ENCODE measurements at places on chromosomes 7 and 10. TPM values are rescaled to one million over a fixed set of nuclear protein-coding genes. Genes with fewer than 3 reads are reported as not detected.

Gene ACTR3C
- 3.1 TPM for total RNA-seq

Gene SFR1
- total RNA-seq: 17.0 TPM

- DNase-seq: no peak
These were observed 105.2 kb downstream of the FANK1 start for GRCh38 chr10:126001576-126001975.

Gene WDFY4
- 0.20 TPM for total RNA-seq

Gene LIPN
- not detected for total RNA-seq

Gene PILRA
- 0.29 TPM for total RNA-seq

- DNase-seq: no peak
These were observed 252.6 kb upstream of the SMIM30 start for GRCh38 chr7:113370910-113371309.

Gene CTAGE8
- total RNA-seq: 1.3 TPM

GRCh38 chr7:101595246-101595645 lies 33.9 kb downstream of the MYL10 start:
- DNase-seq: no peak

GRCh38 chr10:51789118-51789517 lies 89.7 kb upstream of the CSTF2T start:
- DNase-seq: no peak

- no peak for DNase-seq
These were observed 191.9 kb downstream of the CDK14 start for GRCh38 chr7:90788052-90788451.

DNA sequence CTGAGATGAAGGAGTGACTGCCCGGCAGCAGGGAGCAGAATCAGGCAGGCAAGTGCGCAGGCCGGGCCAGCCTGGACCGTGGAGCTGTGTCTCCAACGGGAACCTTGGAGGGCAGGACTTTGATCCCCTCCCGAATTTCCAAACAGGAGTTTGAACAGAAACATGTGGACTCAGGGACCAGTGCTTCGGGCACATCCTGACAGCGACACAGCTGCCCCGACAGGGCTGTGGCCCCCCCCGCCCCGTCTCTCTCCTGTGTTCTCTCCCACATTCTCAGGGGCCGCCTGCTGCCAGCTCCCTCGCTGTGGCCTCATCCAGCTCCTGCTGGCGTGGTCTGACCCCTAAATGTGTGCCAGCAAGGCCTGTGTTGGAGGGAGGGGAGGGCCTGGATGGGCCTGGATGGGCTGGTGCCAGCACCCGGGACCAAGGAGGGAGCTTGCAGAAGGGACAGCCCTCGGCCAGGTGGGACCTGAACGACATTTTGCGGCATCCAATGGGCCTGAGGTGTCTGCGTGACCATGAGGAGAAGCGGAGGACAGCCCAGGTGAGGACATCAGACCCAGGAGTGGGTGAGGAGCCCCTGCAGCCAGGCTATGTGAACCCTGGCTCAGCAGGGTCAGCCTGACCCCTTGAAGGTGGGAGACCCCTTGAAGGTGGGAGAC lies 222.9 kb downstream of the DNAJB6 start:
- DNase-seq: no peak

DNA sequence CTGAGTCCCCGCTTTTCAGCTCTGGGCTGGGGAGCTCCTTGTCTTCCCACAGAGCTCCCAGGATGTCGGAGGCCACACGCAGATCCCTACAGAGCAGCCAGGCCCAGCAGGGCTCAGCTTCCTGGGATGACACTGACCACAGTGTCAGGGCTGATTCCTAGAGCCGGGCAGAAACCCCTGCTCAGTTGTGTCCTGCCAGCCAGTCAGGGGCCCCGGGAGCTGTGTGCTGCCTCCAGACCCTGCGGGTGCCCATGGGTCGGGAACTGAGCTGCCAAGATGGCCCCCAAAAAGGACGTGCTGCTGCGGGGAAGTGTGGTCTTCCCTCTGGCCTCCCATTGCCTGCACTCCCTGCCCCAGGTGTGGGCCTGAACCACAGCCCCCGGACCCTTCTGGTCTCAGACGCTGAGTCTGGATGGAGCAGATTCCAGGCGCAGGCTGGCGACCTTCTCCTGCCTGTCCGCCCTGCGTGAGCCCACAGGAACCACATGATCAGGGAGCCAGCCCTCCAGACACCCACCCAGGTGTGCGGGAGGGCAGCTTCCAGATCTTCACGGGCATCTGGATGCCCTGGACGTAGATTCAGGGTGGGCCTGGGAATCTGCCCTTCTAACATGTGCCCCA lies 217.4 kb downstream of the MAD1L1 start:
- DNase-seq: no peak

- no peak for DNase-seq
These were observed 205.9 kb downstream of the MBL2 start for GRCh38 chr10:52566471-52567246.

DNA sequence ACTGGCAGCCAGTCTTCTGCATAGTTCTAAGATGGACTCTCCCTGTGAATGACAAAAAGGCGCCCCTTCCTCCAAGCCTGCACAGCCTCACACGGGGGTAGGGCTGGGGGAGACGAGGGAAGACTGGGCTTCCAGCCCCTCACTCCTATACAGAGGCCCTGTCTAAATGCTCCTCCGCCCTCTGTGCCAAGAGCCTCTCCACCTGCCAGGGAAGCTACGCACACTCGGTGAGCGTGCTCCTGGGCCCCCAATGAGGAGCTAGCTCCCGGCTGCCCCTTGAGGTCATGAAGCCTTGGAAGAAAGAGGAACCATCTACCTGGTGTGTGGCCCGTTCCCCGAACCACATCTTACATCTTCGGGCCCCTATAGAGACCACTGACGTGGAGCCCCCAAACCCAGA lies 54.8 kb downstream of the CRTAC1 start:
- no peak for DNase-seq

DNA sequence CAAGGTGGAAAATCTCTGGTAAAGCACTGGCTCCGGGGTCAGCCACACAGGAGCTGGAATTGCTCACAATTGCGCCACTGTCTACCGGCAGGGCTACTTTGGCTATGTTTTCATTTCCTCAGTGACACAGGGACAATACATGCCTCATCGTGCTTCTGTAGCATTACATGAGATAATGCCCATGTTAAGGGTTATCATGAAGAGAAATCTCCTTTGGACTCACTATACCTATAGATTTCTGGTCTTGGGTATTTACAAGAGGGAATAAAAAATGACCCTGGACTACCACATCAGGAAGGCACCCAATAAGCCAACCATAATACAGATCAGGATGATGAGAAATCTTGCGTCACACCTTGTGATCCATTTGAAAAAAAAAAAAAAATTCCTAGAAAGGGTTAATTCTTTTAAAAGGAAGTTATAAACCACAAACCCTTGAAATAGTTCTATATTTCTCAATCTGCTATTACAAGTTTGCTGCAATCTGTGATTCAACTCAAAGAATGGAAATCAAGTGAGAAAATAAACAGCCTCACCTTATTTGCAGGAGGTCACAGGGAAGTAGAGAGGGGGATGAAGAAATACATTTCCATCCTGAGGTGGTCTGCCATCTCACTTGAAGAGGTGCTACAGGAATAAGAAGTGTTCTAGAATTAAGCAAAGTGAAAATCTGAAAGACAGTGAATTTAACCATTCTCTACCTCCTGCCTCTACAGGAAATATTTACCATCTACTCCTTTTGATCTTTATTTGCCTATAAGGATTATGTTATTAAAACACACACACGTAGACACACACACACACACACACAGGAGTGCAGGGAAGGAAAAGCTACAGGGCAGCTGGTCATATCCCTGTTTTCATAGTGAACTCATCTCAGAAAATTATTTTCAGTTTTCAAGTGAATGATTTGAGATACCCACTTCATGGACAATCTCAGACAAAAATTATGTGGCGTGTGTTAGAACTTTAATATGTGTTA lies 231.3 kb upstream of the CELF2 start:
- no peak for DNase-seq

Gene MYH16
- total RNA-seq: not detected

- DNase-seq: peak; percentile 39
These were observed 93.3 kb upstream of the GDF10 start for GRCh38 chr10:47206449-47207280.

Gene MMD2
- not detected for total RNA-seq

- DNase-seq: no peak
These were observed 11.4 kb downstream of the ZWINT start for GRCh38 chr10:56349611-56350010.

DNA sequence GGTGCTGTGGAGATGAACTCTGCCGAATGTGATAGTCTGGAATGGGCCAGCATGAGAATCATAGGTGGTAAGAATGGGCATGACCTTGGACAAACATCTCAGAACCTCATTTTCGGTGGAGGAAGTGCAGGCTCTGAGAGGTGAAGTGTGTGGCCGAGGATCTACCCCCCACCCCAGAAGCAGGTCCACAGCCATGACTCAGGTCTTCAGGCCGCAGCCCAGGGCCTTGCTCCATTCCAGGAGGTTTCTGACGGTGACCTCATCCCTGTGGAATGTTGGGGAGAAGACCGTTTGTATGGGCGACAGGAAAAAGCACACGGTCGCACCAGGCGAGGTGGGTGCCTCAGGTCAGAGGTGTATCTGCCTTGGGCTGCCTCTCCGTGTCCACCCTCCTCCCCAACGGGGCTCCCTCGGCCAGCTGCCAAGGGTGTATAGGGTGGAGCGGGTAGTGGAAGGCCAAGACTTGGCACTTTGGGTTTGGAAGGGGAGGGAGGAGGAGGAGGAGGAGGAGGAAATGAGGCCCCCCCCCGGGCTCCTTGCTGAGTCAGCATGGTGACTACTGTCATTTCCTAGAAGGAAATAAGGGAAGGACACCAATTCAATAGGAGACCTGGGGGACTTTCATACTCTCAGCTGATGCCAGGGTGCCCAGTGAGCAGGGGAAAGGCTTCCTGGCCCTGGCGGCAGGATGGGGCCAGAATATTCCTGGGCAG lies 168.0 kb upstream of the RHEB start:
- peak; percentile 14 for DNase-seq

DNA sequence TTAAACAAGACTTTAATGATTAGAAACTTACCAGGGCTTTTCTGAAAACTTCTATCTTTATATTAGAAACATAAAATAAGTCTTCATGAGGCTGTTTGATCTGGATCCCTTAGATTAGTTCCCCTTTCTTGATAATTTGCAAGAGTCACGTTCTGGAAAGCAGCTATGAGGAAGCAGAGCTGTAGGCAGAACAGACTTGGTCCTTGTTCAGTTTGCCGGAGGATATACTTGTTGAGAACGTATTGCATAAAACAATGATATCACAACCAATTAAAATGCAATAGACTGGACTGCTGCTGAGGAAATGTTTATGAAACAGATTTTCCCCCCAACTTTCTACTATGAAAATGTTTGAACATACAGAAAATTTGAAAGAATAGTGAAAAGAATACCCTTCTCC lies 2.8 kb downstream of the SAMD9L start:
- DNase-seq: no peak

Gene CRYGN
- total RNA-seq: not detected

- DNase-seq: no peak
These were observed 115.6 kb downstream of the FANK1 start for GRCh38 chr10:126011995-126012394.

Gene TMEM270
- not detected for total RNA-seq

DNA sequence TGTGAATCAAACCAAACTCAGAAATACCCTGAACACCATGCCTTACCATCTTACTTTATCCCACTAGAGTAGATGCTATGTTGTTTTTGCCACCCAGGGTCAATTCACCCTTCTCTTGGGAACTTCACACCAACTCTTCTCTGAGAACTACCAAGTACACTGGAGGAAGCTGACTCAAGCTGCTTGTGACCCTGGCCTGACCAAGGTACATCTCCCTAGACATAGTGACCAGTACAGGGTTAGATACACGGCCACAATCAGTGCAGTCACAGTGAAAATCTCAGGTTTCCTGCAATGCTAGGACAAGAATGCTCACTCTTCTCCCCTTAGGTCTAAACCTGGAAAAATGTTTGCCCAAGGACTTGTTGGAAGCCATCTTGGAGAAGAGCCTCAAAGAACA lies 31.8 kb downstream of the EZH2 start:
- DNase-seq: no peak

DNA sequence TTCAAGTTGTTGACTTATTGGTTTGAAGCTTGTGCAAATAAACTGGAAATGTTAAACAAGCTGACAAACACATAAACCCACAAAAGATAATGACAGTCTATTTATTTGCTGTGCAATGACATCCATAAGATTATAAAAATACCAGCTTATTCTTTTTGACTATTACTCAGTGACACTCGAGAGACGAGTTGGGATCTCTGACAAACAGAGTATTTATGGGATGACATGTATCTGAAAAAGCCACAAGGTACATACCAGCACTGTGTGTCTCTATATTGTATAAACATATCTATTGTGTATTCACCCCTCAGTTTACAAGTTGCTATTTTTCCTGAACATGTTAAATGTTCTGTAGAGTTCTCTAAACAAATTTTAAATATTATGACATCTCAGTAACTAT lies 88.9 kb downstream of the CHRM2 start:
- DNase-seq: no peak

Gene OR6V1
- not detected for total RNA-seq

Gene ATG9B
- 2.8 TPM for total RNA-seq

GRCh38 chr10:114337510-114338462 lies 66.5 kb downstream of the AFAP1L2 start:
- no peak for DNase-seq

Gene ELFN1
- not detected for total RNA-seq

- peak; percentile 37 for DNase-seq
These were observed 111.7 kb upstream of the MBL2 start for GRCh38 chr10:52883996-52884871.

DNA sequence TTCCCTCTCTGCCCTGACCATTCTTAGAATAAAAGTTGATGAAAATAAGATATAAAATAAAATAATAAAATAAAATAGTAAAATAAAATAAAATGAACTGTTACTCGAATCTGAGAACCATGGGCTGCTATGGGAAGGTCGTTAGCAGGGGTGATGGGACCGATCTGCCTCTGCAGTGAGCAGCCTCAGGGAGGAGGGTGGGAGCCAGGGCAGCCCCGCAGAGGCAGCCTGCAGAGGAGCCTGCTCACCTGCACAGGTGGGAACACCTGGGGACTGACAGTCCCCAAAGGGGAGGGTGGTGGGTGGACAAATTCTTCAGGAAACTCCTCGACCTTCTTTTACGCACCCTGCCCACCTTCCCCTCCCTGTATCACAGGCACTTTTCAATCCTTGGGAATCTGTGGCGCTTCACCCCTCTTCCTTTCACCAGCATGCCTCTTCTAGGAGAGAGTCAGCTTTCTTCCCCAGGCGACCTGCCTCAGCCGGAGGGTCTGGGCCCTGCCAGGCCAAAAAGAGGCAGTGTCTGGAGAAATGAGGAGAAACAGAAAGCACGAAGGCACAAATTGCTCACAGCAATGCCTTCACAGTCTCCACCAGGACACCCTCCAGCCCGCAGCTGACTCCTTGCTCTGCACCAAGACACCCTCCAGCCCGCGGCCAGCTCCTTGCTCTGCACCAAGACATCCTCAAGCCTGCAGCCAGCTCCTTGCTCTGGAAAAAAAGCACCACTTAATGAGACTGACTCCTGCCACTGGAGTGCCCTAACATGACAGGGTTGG lies 368.4 kb upstream of the SHH start:
- DNase-seq: no peak
